ENCODE measurements at places on chromosomes 11 and 22.

- no peak for DNase-seq
These were observed 12.2 kb downstream of the OR8D1 start for GRCh38 chr11:124301548-124301947.

GRCh38 chr11:46353698-46354097 lies 6.4 kb downstream of the DGKZ start:
- no peak for DNase-seq

DNA sequence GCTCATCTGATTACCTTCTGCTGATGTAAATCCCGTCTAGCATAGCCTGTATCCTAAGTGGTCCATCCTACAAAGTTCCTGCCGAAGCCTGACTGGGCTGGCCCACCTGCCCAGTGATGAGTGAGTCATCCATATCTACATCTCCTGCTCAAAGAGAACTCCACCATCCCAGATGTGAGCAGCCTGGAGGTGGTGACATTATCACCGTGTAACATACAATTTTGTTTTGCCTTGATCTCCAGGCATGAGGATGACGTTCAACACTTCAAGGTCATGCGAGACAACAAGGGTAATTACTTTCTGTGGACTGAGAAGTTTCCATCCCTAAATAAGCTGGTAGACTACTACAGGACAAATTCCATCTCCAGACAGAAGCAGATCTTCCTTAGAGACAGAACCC lies 5.6 kb downstream of the TMA7B start:
- no peak for DNase-seq

GRCh38 chr11:108664730-108665525 lies at the start of gene DDX10:
Gene DDX10 (plus strand): TSS chr11:108665069. CDS start chr11:108665154, 85 bp downstream.
- peak; percentile 98 for DNase-seq

GRCh38 chr22:32123657-32124056 lies 35.4 kb downstream of the C22orf42 start:
- no peak for DNase-seq

GRCh38 chr11:89182773-89183518 lies 5.3 kb downstream of the TYR start:
- no peak for DNase-seq

- DNase-seq, result no peak
These were observed 22.3 kb downstream of the TNKS1BP1 start for GRCh38 chr11:57302489-57302888.
